ENCODE measurements at places on chromosomes 3 and 15. TPM values are rescaled to one million over a fixed set of nuclear protein-coding genes. Genes with fewer than 3 reads are reported as not detected.
A peak's percentile ranks its signal among the peaks of the same experiment; 100 is the strongest.

FBXW12 gene
- total RNA-seq, result not detected

DNA sequence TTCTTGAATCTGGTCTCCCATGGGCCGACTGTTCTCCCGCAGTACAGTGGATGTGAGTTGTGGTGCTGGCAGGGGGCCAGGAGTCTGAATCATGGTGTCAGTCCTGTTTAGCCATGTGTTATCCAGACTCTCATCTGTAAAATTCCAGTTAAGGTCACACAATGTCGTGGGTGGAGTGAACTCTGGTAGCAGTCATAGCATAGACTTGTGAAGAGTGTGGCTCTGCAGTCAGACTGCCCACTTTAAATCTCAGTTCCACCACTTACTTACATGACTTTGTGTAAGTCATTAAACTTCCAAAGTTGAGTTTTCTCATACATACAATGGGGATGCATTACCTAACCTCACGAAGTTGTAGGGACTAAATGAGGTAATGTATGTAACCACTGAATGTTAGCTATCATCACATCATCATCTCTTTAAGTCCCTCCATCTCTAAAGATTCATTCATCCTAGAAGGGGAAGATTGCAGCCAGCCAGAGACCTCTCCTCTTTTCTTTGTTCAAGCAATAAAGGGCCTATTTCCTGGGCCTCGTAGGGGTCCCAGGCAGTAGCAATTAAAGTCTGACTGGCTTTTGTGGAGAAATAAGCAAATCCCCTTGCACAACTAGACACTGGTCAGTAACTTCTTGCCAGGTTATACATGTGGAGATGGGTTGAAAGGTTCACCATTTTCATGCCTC, 93.9 kb downstream of the PCCB start:
- peak overlapping the region; percentile 22 for H3K27ac ChIP-seq
- no peaks in the 10 kb centered on the region for H3K27me3 ChIP-seq
- peaks cover 6% of the 10 kb centered on the region for H3K36me3 ChIP-seq
- H3K4me1 ChIP-seq, result peaks cover 12% of the 10 kb centered on the region
- H3K4me3 ChIP-seq, result no peak overlapping the region
- DNase-seq, result no peak

DNA sequence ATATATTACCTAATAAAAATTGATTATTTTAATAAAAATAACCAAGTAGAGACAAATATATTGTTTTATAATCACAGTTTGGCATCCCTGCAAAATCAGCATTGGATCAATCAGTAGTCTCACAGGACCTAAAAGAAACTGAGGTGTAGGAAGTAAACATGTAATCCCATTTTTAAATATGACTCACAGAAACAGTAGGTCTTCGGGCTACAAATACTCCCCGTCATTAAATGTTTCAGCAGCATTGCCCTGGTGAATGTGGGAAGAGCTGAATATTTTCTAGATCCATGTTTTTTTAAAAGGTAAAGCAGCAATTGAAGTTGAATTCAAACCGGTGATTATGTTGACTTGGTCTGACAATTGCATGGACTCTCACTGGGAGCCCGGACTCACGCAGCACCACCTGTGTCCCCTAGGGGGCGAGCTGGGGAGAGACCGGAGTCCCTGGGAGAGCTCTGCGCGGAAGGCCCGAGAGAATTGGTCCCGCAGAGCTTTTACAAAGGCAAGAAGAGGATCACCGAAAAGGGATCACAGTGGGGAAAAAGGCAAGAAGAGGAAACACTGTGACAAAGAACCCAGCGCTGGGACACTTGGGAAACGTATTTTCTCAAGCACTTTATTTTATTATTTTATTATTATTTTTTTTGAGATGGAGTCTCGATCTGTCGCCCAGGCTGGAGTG, 17.2 kb upstream of the USP3 start:
- H3K27me3 ChIP-seq, result no peaks in the 10 kb centered on the region
- no peak overlapping the region for H3K27ac ChIP-seq
- H3K36me3 ChIP-seq, result no peaks in the 10 kb centered on the region
- peaks cover 23% of the 10 kb centered on the region for H3K4me1 ChIP-seq
- DNase-seq, result peak; percentile 95
- H3K4me3 ChIP-seq, result no peak overlapping the region

- H3K4me3 ChIP-seq, result no peak overlapping the region
- no peak for DNase-seq
- H3K36me3 ChIP-seq, result no peaks in the 10 kb centered on the region
These were observed 315.6 kb downstream of the EDEM1 start for GRCh38 chr3:5503136-5503535.

GRCh38 chr15:65901336-65901735, 32.0 kb downstream of the RAB11A start:
- H3K4me1 ChIP-seq, result peaks cover 17% of the 10 kb centered on the region
- no peak overlapping the region for H3K4me3 ChIP-seq

GRCh38 chr3:176341963-176342362, 855.3 kb downstream of the TBL1XR1 start:
- H3K4me3 ChIP-seq, result no peak overlapping the region
- no peaks in the 10 kb centered on the region for H3K27me3 ChIP-seq
- H3K27ac ChIP-seq, result no peak overlapping the region
- DNase-seq, result no peak
- H3K4me1 ChIP-seq, result no peaks in the 10 kb centered on the region

- no peak overlapping the region for H3K27ac ChIP-seq
- no peaks in the 10 kb centered on the region for H3K27me3 ChIP-seq
- H3K4me1 ChIP-seq, result no peaks in the 10 kb centered on the region
- no peak overlapping the region for H3K4me3 ChIP-seq
- peaks cover 29% of the 10 kb centered on the region for H3K36me3 ChIP-seq
These were observed 21.3 kb downstream of the GORASP1 start for GRCh38 chr3:39086144-39086543.

GRCh38 chr3:40237889-40238571, 71.5 kb upstream of the EIF1B start:
- H3K4me3 ChIP-seq, result no peak overlapping the region
- H3K4me1 ChIP-seq, result no peaks in the 10 kb centered on the region
- no peak overlapping the region for H3K27ac ChIP-seq
- H3K27me3 ChIP-seq, result no peaks in the 10 kb centered on the region

SUCNR1 gene
- 2.9 TPM for total RNA-seq

GRCh38 chr15:73370151-73370550, 1.4 kb upstream of the HCN4 start:
- H3K4me1 ChIP-seq, result peaks cover 11% of the 10 kb centered on the region
- DNase-seq, result no peak
- no peak overlapping the region for H3K27ac ChIP-seq
- H3K36me3 ChIP-seq, result no peaks in the 10 kb centered on the region

DNA sequence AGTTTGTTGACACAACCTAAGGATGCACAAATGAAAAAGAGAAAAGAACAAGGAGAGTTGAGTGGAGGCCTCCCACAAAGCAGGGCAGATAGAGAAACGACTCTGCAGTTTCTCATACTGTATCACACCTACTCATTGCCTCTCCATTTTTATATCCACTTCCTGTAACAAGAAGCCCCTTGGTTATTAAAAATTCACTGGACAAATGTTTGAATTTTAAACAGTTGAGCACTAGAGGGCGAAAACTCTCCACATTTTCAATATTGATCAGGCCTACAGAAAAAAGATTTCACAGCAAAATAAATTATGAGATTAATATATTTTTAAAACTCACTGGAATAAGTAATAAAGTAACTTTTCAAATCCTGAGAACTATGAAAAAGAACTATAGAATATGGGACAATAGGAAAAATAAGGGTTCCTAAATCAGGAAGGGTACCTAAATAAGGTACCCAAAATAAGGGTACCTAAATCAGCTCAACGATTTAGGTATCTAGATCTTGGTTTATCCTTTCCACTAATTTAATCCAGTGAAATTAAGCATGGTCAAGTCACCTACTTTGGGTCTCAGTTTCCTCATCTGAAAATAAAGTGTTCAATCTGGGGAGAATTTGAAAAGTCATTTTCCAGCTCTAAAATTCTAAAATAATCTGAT, 47.0 kb upstream of the PPIB start:
- DNase-seq, result no peak
- no peak overlapping the region for H3K27ac ChIP-seq
- no peaks in the 10 kb centered on the region for H3K27me3 ChIP-seq
- H3K4me1 ChIP-seq, result no peaks in the 10 kb centered on the region
- H3K4me3 ChIP-seq, result no peak overlapping the region

DNA sequence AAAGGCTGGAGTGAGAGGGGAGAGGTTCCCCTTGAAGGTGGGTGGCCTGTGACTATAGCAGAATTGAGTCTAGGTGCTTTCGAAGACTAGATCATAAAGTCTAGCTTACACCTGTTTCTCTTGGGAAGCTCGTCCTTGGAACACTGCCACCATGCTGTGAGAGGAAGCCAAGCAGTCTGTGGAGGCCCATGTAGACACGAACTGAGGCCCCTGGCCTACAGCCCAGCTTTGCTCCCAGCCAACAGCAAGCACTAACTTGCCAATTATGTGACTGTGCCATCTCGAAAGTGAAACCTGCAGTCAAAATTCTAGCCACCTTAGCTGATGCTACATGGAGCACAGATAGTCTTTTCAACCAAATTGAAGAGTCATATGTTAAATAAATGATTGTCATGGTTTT, 190.5 kb upstream of the NECTIN3 start:
- H3K4me1 ChIP-seq, result no peaks in the 10 kb centered on the region
- no peaks in the 10 kb centered on the region for H3K27me3 ChIP-seq
- H3K27ac ChIP-seq, result no peak overlapping the region
- no peak for DNase-seq
- H3K36me3 ChIP-seq, result no peaks in the 10 kb centered on the region
- no peak overlapping the region for H3K4me3 ChIP-seq

- no peak for DNase-seq
- no peak overlapping the region for H3K4me3 ChIP-seq
- H3K27me3 ChIP-seq, result no peaks in the 10 kb centered on the region
These were observed 264.6 kb upstream of the TLE3 start for GRCh38 chr15:70362350-70362749.

- peaks cover 20% of the 10 kb centered on the region for H3K4me1 ChIP-seq
- peak overlapping the region; percentile 29 for H3K27ac ChIP-seq
- no peaks in the 10 kb centered on the region for H3K27me3 ChIP-seq
- no peak for DNase-seq
These were observed 14.6 kb downstream of the SLC25A36 start for GRCh38 chr3:140956058-140956835.

DNA sequence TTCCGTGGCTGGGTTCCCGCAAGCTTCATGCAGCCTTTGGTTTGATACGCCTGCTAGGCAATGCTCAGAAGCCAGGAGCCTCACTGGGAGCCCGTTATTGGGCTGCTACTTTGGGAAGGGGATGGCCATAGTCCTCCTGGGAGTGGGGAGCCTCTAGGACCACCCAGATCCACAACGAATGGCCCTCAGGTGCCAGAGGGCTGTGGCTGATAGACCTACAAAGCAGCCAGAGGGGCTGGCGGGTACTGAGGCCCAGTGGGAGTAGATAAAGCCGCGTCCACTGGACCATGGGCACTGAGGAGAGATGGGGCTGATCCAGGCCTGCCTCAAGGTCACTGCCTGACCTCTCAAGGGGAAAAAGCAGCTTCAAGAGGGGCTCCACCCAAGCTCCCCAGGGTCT, 714 bp downstream of the GNAT1 start:
- H3K4me3 ChIP-seq, result no peak overlapping the region
- peaks cover 2% of the 10 kb centered on the region for H3K27me3 ChIP-seq
- peaks cover 15% of the 10 kb centered on the region for H3K36me3 ChIP-seq
- no peak overlapping the region for H3K27ac ChIP-seq
